ENCODE measurements at places on chromosomes 5 and 9. TPM values are rescaled to one million over a fixed set of nuclear protein-coding genes. Genes with fewer than 3 reads are reported as not detected.

INSL6 gene
- total RNA-seq = not detected

GRCh38 chr5:29642601-29643000 is 1550.9 kb upstream of the CDH6 start:
- no peaks in the 10 kb centered on the region for H3K36me3 ChIP-seq
- no peak overlapping the region for H3K4me3 ChIP-seq
- H3K27ac ChIP-seq = no peak overlapping the region
- no peak for DNase-seq
- H3K27me3 ChIP-seq = no peaks in the 10 kb centered on the region
- H3K4me1 ChIP-seq = no peaks in the 10 kb centered on the region

HEMGN gene
- 0.34 TPM for total RNA-seq

AGPAT2 gene
- total RNA-seq = 81.7 TPM

GRCh38 chr5:154444556-154445421 is 1.0 kb upstream of the SAP30L start:
- peak overlapping the region; percentile 38 for H3K27ac ChIP-seq
- H3K27me3 ChIP-seq = no peaks in the 10 kb centered on the region
- DNase-seq = peak; percentile 4
- H3K36me3 ChIP-seq = no peaks in the 10 kb centered on the region
- peaks cover 22% of the 10 kb centered on the region for H3K4me1 ChIP-seq

RIOK2 gene
- total RNA-seq = 49.8 TPM

DNA sequence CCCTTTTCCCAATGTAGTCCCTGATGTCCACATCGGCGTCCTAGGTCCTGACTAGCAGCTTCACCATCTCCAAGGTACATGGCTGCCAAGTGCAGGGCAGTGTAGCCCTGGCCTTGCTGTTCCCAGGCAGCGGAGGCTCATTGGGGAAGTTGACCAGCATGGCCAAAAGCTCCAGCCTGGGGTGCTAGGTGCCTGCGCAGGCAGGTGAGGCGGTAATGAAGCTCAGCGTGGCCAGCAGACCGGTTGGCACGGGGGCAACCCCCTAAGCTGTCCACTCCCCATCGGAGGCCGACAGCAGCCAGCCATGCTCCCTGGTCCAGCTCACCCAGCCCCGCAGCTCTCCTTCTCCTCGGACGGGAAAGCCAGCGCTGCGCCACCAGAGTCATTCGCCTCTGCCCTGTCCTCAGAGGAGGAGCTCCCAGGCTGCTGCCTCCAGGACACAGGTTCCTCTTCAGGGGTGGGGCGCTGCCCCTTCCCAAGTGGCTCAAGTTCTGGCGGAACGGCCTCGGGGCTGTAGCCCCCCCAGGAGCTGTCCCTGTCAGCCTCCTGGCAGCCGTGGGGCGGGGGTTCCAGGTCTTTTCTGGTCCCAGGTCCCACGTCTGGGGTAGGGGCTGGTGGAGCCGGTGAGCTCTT is 1218.2 kb downstream of the FOXD4L5 start:
- no peaks in the 10 kb centered on the region for H3K36me3 ChIP-seq
- H3K4me1 ChIP-seq = no peaks in the 10 kb centered on the region
- DNase-seq = no peak
- no peak overlapping the region for H3K27ac ChIP-seq
- H3K27me3 ChIP-seq = no peaks in the 10 kb centered on the region
- no peak overlapping the region for H3K4me3 ChIP-seq

GRCh38 chr5:72238712-72239445 is 81.2 kb downstream of the MRPS27 start:
- H3K36me3 ChIP-seq = no peaks in the 10 kb centered on the region
- H3K4me3 ChIP-seq = no peak overlapping the region
- no peak for DNase-seq
- peaks cover 1% of the 10 kb centered on the region for H3K4me1 ChIP-seq
- no peak overlapping the region for H3K27ac ChIP-seq

DNA sequence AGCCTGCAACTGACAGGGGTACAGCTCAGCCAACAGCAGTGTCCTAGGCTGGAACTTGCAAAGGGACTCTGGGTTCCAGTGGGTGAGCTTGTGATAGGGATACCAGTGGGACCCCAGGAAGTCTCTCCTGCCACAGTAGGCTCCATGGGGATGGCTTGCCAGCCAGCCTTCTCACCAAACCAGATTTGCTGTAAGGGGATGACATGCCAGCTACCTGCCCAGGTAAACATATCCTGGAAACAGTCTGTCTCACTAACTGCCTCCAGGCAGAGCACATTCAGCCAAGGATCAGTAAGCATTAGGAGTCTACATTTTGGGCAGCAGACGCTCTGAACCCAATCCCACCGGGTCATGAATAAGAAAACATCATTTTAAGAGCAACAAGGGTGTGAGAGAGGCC is 49.9 kb downstream of the SIL1 start:
- no peaks in the 10 kb centered on the region for H3K27me3 ChIP-seq
- no peak overlapping the region for H3K27ac ChIP-seq
- peaks cover 39% of the 10 kb centered on the region for H3K4me1 ChIP-seq
- no peak for DNase-seq
- H3K4me3 ChIP-seq = no peak overlapping the region

DNA sequence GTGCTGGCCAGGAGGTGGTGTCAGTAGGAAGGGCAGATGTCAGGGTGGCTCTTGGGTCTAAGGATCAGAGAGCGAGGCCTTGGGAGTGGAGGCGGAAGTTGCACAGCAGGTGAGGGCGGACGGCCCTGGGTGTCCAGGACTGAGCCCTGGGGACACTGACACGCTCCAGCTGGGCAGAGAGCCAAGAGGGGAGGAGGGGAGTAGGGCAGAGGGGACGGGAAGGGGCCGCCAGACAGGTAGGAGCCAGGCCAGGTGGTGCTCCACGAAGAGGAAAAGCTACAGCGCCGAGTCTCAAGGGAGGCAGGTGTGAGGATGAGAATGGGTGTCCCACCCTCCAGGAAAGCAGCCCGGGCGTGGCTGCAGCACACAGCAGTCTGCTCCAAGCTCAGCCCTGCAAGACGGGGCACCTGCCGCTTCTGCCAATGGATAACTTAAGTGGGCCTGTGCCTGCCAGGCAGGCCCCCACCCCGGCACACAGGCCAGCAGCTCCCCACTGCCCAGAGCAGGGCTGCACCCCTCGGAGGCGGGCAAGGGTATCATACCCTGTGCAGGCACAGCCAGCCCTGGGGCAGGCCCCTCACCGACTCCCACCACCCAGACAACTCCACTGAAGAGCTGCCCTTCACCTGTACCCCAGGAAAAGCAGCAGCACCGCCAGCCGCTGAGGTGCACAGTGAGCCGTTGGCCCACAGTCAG is 4.9 kb downstream of the TPRN start:
- H3K4me3 ChIP-seq = no peak overlapping the region
- no peak for DNase-seq
- peaks cover 10% of the 10 kb centered on the region for H3K36me3 ChIP-seq
